ENCODE measurements at places on chromosomes 12 and 14. TPM values are rescaled to one million over a fixed set of nuclear protein-coding genes. Genes with fewer than 3 reads are reported as not detected.

DNA sequence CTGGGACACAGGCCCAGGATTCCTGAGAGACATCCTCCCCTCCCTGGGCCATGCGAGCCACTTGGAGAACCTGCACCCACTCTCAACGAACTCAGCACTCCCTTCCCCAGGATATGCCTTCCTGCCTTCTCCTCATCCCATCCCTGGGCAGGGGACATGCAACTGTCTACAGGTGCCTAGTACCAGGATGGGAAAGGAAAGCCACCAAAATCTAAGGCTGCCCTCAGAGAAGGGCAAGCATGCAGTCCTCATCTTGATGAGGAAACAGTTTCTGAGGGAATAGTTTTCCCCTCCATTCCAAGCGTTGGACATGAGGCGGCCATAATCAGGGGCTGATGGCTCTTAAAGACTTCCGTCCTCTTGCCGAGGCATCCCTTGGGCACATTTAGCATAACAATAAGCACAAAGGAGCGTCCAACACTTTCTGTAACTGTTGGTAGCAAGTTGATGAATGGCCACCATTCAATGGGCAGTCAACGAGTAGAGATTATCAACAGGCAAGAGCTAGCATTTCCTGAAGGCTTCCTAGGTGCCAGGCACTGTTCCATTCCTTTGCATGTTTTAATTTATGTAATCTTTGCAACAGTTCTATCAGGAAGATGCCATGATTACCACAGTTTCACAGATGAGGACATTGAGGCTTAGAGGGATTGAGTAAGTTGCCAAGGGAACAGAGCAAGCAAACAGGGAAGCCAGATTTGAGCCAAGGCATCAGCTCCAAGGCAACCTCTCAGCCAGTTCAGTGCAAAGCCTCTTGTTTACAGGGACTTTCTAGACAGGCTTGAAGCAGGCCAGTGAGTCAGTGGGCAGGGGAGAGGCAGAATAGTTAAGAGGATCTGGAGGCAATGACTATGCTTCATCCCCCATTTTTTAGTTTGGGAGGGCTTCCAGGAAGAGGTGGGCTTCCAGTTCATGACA is 105.1 kb downstream of the SINHCAF start:
- H3K27me3 ChIP-seq, result no peaks in the 10 kb centered on the region
- H3K27ac ChIP-seq, result no peak overlapping the region
- H3K4me3 ChIP-seq, result no peak overlapping the region
- DNase-seq, result no peak
- H3K36me3 ChIP-seq, result no peaks in the 10 kb centered on the region

SLC2A14 gene
- total RNA-seq, result 1.6 TPM

GRCh38 chr14:87065366-87065765 is 927.6 kb downstream of the GALC start:
- H3K4me1 ChIP-seq, result no peaks in the 10 kb centered on the region
- H3K27me3 ChIP-seq, result no peaks in the 10 kb centered on the region
- DNase-seq, result no peak
- H3K4me3 ChIP-seq, result no peak overlapping the region
- H3K36me3 ChIP-seq, result no peaks in the 10 kb centered on the region
- no peak overlapping the region for H3K27ac ChIP-seq

SLCO1B1 gene
- total RNA-seq, result not detected

DNA sequence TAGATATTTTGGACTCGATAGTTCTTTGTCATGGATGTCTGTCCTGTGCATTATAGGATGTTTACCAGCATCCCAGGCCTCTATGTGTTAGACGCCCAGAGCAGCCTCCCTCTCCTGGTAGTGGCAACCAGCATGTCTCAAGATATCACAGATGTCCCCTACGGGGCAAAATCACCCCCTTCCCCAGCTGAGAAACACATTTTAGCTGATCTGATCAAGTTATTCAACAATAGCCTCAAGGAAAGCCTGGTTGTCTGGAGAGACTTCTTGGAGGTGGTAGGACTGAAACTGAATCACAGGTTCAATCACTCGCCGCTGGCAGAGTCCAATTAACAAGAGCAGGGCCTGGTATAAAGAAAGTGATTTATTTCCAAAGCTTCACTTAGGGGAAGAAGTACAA is 17.6 kb downstream of the BDKRB1 start:
- no peaks in the 10 kb centered on the region for H3K27me3 ChIP-seq
- H3K36me3 ChIP-seq, result no peaks in the 10 kb centered on the region
- H3K27ac ChIP-seq, result no peak overlapping the region
- H3K4me3 ChIP-seq, result no peak overlapping the region
- DNase-seq, result no peak
- H3K4me1 ChIP-seq, result no peaks in the 10 kb centered on the region

- H3K27ac ChIP-seq, result no peak overlapping the region
- H3K4me3 ChIP-seq, result no peak overlapping the region
- no peak for DNase-seq
- H3K27me3 ChIP-seq, result no peaks in the 10 kb centered on the region
- H3K4me1 ChIP-seq, result no peaks in the 10 kb centered on the region
- H3K36me3 ChIP-seq, result no peaks in the 10 kb centered on the region
Observed at GRCh38 chr12:104966677-104967076, 8.6 kb upstream of the SLC41A2 start.

GRCh38 chr12:108298761-108299275 is 40.3 kb downstream of the CMKLR1 start:
- no peak overlapping the region for H3K27ac ChIP-seq
- H3K27me3 ChIP-seq, result no peaks in the 10 kb centered on the region
- no peak overlapping the region for H3K4me3 ChIP-seq

DNA sequence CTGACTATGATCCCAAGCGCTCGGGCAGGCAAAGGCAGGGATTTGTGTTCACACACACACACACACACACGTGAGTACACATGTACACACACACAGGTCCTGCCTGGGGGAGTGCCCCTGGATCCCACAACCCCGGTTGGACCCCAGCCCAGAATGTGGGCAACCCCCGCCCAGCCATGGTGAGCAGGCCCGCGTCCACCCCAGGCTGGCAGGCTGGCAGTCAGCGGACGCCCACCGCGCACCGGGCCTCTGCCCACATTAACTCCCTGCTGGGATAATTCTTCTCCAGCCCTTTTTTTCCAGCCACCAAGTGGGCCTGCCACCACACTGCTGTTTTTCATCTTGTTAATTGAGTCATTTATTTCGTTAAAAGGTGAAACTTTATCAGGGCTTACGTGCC is 256.2 kb downstream of the BCL11B start:
- no peaks in the 10 kb centered on the region for H3K4me1 ChIP-seq
- H3K27ac ChIP-seq, result no peak overlapping the region
- H3K4me3 ChIP-seq, result no peak overlapping the region
- DNase-seq, result no peak
- no peaks in the 10 kb centered on the region for H3K27me3 ChIP-seq

DNA sequence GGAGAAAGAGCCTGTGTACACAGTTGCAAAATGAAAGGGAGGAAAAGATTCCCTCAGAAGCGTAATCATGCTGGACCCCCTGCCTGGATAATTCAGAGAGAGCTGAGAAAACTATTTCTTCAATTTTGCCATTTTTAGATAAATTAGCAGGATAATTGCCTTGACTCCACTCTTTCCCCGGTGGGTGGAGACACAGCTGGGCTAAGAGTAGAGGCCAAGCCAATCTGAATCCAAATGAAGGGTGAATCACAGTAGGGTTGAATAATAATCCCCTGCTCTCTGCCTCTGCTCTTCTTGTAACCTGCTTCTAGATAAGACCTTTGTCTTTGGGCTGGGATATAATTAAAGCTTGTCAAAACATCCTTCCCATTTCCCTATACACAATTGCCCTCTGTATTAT is 150.1 kb downstream of the CAPZA3 start:
- no peak overlapping the region for H3K27ac ChIP-seq
- no peaks in the 10 kb centered on the region for H3K36me3 ChIP-seq
- no peak overlapping the region for H3K4me3 ChIP-seq
- H3K27me3 ChIP-seq, result no peaks in the 10 kb centered on the region
- DNase-seq, result no peak

PPM1H gene
- total RNA-seq, result 1.6 TPM

RIPK3 gene
- 0.83 TPM for total RNA-seq

TMPRSS12 gene
- not detected for total RNA-seq

OR4K14 gene
- total RNA-seq, result not detected

- H3K27me3 ChIP-seq, result no peaks in the 10 kb centered on the region
- DNase-seq, result no peak
Observed at GRCh38 chr12:59185295-59185694, 265.0 kb upstream of the LRIG3 start.

PIANP gene
- total RNA-seq, result 0.15 TPM

MIP gene
- not detected for total RNA-seq

DNA sequence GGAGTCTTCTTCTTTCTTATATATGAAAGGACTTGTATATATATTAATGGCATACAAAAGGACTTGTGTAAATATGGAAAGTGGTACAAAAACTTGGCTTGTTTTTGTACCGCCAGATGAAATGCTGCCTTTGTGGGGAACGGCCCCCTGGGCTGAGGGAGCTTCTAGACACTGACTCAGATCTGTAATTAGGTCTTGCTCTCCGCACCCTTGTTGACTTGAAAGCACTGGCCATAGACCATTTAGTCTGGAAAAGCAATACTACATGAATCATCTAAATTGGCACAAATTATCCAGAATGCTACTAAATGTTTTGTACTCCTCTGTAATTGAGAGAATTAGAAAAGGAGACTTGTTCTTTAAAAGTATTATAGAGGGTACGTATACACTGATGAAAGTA is 399.9 kb upstream of the RGS6 start:
- DNase-seq, result no peak
- peaks cover 7% of the 10 kb centered on the region for H3K4me1 ChIP-seq
- no peaks in the 10 kb centered on the region for H3K27me3 ChIP-seq
- H3K27ac ChIP-seq, result no peak overlapping the region

LRP1 gene
- 212 TPM for total RNA-seq

DNA sequence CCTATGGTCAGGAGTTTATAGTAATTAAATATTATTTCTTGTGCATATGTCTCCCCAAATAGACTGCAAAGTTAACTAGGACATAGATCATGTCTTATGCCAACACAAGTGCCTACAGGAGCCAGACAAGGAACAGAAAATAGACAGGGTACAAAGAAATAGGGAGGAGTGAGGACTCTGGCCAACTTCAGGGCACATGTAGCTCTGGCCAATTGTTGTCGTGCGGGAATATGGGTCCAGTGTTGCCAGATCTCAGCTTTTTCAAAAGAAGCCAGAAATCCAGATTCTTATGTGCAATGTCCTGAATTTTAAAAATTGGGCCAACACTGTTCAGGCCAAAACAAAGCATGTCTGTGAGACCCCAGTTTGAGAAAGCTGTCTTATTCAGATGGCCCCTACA is 68.7 kb downstream of the RFX4 start:
- H3K27ac ChIP-seq, result no peak overlapping the region
- no peak overlapping the region for H3K4me3 ChIP-seq
- no peaks in the 10 kb centered on the region for H3K27me3 ChIP-seq
- no peak for DNase-seq
- no peaks in the 10 kb centered on the region for H3K4me1 ChIP-seq

YBX3 gene
- total RNA-seq, result 254 TPM

All from ovary (tissue), 10 donors.